Stomach (tissue), 19 donors: ENCODE measurements at places on chromosomes 7 and 10. TPM values are rescaled to one million over a fixed set of nuclear protein-coding genes. Genes with fewer than 3 reads are reported as not detected.

DNA sequence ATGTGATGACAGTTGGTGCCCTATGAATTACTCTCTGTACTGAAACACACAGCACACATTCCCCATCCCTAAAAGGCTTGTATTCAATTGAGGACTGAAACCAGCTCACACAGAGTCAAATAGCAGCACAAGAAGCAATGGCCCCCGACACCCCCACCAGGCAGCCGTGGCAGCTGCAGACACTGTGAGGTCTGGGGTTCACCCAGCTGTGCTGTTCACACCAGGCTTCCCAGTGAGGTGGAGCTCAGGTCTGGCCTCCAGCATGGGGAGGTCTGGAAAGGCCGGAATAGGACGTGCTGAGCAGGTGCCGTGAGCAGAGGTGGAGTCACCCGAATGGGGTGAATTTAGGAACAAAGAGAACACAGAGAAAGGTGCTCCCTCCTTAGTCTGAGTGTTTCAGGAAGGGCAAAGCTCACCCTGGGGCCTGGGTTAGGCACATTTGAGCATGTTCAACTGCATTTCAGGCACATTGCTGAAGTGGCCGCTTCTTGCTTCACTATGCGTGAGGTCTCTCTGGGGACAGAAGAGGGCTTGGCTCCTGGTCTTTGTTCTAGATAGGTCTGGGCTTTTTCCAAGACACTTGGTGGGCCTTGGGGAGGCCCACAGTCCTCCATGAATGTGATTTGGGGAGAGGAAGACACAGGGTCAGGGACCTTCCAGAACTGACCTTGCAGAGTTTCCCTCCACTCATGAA is 41.1 kb downstream of the C10orf120 start:
- no peak for DNase-seq

DNA sequence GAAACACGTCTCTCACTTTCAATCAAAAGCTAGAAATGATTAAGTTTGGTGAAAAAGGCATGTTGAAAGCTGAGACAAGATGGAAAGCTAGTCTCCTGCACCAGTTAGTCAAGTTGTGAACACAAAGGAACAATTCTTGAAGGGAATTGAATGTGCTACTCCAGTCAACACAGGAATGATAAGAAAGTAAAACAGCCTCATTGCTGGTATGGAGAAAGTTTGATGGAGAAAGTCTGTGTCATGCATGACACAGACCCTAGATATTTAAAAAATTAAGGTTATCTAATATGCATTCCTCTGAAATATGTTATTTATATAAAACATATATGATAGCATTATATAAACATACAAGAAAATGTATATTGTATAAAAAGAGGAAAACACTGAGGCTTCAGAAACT is 699.4 kb upstream of the FZD8 start:
- DNase-seq: no peak

- peak; percentile 79 for DNase-seq
These were observed 145.3 kb downstream of the CELF2 start for GRCh38 chr10:11162828-11163599.

- DNase-seq: no peak
These were observed 39.0 kb downstream of the TAF3 start for GRCh38 chr10:7857262-7857661.

DNA sequence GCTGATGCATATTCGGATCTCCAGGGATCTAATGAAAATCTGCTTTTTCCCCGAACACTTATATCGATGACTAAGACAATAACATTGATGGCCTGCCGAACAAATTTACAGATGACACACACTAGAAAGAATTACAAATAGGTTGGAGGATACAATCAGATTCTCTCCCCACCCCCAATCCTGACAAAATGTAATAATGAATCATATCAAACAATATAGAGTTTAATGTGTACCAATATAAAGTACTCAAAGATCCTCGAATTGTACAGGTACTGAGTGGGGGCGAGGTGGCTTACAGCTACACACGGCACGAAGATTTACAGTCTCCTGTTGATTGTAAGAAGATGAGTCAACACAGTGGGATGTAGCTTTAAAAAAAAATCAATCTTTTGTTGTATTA is 182.7 kb upstream of the MKLN1 start:
- no peak for DNase-seq

- no peak for DNase-seq
These were observed 48.5 kb downstream of the GNAT3 start for GRCh38 chr7:80463272-80463920.

ZC3HAV1 gene
- polyA plus RNA-seq: 5.7 TPM

DNA sequence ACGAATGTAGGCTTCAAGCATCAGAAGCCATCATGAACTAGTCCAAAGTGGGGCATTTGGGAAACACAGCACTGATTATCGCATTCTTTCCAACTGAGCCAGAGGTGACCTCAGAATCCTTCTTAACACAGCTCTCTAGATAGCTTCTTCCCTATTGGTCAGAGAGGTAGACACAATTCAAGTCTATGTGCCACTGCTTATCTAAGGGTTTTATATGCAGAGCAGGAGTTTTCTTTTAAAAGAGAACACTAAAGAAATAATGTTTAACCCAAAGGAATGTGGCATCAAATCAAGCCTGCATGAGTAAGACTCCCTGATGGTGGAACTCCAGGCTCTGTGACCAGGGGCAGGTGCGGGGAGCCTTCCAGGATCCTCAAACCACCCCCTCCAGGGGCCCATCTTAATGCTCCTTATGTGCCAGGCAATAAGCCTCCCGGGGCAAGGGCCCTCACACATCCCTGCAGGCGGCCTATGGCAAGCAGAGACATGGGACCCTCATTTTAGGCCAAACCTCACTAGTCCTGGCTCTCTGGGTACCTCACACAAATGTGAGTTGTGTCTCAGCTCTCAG is 13.8 kb downstream of the HSPA12A start:
- DNase-seq: no peak

CALML3 gene
- polyA plus RNA-seq: 64.6 TPM

DNA sequence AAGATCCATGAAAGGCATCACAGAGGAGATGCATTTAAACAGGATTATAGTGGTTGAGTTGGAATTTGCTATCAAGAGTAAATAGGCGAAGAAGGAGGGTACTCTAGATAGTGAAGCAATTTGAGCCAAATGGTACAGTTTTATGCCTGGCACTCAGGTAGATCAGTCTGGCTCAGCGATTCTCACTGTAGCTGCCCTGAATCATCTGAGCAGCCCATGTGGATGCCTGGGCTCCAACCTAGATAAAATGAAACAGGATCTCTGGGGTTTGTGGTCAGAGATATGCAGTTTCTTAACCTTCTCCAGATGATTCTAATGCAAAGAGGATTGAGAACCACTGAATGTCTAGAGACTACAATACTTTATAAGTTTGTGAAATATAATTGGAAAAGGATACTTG is 282.0 kb upstream of the FZD1 start:
- no peak for DNase-seq

- no peak for DNase-seq
These were observed 1084.2 kb downstream of the KCNMA1 start for GRCh38 chr10:76553263-76554032.

- DNase-seq: no peak
These were observed 107.2 kb upstream of the IGFBP3 start for GRCh38 chr7:46028246-46028645.

GRCh38 chr10:69742928-69743602 is 58.6 kb upstream of the COL13A1 start:
- DNase-seq: peak; percentile 62

DNA sequence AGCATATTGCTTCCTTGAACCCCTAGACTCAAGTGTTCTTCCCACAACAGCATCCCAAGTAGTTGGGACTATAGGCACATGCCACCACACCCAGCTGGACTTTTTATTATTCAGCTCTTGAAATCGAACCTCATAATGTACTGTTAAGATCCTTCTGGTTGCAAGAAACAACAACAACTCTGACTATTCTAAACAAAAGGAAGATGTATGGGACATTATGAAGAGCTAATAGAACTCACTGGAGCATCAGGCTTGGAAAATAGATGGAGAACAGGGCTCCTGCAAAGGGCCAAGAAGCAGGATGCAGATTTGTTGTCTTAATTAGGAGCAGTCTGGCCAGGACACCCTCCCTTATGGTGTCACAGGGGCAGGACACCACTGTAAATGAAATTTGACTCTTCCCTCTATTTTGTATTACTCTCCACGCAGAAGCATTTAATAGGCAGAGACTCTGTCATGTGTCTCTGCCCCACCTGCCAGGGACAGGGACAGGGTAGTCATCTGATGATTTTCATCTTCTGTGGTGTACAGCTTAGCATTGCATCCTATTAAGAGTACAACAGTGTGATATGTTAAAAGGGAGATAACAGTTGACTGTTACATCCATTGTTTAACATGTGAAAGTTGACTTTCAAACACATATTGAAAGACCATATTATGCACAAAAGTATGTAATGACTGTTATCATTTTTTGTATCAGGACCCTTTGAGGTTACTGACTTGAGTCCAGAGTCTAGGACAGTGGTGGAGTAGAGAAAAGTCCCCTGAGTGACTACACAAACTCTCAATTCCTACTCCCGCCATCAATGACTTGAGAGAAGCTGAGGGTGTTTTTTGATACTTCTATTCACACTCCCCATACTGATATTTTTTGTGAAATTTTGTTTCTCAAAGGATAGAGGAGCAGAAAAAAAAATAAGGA is 157.3 kb downstream of the LRRC4 start:
- DNase-seq: no peak

GRCh38 chr10:120666308-120666707 is 184.9 kb upstream of the WDR11 start:
- no peak for DNase-seq

- DNase-seq: peak; percentile 77
These were observed 13.1 kb downstream of the PHKG1 start for GRCh38 chr7:56079450-56080185.

GRCh38 chr7:50851451-50851850 is 68.8 kb upstream of the GRB10 start:
- DNase-seq: no peak

DNA sequence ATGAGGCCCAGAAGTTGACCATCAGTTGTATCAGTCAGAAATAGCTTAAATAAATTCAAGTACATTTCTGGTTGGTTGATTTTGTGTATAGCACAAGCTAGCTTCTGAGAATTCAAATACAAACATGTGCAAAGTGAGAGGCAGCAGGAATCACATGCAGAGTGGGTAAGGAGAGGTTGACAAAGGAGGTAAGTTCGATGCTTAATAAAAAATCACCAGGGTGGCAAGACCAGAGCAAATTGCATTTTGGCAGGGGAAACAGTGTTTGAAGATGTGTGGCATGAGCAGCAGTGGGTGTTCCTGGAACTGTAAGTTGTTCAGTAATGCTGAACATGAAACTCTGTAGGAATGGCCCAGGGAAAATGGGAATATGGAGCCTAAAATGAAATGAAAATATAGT is 52.6 kb downstream of the GNAI1 start:
- no peak for DNase-seq

DNA sequence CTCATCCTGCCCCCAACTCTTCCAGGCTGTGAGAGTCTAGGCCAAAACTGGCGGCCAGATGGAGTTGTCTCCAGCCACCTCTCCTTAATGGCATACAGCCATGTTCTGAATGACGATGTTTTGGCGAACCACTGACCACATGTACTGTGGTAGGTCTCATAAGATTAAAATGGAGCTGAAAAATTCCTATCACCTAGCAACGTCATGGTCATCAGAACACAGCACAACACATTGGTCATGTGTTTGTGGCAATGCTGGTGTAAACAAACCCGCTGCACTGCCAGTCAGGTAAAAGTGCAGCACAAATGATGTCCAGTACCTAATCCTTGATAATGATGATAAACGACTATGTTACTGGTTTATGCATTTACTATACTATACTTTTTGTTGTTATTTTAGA is 290.0 kb upstream of the MKI67 start:
- no peak for DNase-seq

MYL10 gene
- polyA plus RNA-seq: not detected

DNA sequence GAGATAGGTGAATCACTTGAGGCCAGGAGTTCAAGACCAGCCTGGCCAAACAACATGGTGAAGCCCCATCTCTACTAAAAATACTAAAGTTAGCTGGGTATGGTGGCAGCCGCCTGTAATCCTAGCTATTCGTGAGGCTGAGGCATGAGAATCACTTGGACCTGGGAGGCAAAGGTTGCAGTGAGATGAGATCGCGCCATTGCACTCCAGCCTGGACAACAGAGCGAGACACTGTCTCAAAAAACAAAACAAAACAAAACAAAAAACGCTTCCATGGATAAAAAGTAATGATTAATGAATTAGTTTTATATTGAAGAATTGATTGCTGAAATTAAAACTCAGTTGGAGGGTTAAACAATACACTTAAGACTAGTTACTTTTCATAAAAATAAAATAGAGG is 32.3 kb downstream of the KLHDC10 start:
- DNase-seq: no peak

GRCh38 chr10:75469006-75469616 is 37.7 kb downstream of the LRMDA start:
- DNase-seq: peak; percentile 75

DNA sequence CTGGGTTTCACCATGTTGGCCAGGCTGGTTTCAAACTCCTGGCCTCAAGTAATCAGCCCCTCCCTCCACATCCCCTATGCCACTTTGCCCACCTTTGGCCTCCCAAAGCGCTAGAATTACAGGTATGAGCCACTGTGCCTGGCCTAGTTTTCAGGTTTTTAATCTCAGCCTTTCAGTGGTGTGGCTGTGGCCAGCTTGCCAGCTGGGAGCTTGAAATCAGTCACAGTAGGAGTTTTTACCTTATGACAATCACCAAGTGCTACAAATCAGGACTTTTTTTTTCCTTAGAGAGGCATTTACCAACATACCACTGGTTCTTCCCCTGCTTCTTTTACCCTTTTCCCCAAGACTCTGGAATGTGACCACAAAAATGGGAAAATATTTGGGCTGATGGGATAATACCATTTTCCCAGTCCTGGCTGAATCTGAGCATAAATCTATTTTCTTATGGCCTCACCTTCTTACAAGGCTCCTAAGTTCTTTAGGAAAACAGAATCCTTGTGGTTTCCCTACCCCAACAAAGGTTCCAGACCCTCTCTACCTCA is 6.2 kb downstream of the STEAP4 start:
- DNase-seq: no peak

AZGP1 gene
- polyA plus RNA-seq: 235 TPM

DNA sequence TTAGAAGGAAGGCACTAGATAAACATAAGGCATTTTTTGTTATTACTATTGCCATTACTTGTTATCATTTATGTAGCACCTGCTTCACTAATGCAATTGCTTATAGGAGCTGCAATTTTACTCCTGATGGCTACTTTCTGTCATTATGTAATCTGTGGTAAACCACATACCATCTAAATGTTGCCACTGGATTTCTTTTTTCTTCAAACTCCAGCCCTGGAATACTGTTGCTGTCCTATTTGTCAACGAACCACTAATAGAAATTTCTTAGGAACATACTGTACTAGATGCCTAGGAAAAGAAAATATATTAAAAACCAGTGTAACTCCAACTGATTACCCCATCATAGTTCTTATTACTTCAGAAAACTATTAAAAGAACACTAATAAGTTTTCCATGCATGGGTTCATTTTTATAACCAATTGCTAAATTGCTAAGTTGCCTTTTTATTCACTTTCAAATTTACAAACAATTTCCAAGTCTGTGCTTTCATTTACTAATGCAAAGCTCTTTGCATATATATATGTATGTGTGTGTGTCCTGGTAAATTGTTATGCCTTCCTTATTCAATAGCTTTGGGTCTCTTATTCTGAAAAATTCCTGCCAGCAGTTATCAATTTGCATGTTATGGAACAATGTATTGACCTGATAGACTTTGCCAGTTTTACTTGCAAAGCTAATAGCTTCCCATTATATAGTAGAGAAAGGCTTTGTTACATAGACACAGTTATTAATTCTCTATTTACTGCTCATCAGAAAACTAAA is 287.4 kb downstream of the EXOC4 start:
- DNase-seq: no peak
